Stimulated activated CD4-positive, alpha-beta T cell treated with anti-CD3 and anti-CD28 coated beads, Interleukin-4, amount 100 ng/mL, for 48 hours (primary cell): ENCODE measurements at places on chromosomes 1 and 21.

- no peak for DNase-seq
Observed at GRCh38 chr1:24828887-24829192, 83.6 kb downstream of the CLIC4 start.

DNA sequence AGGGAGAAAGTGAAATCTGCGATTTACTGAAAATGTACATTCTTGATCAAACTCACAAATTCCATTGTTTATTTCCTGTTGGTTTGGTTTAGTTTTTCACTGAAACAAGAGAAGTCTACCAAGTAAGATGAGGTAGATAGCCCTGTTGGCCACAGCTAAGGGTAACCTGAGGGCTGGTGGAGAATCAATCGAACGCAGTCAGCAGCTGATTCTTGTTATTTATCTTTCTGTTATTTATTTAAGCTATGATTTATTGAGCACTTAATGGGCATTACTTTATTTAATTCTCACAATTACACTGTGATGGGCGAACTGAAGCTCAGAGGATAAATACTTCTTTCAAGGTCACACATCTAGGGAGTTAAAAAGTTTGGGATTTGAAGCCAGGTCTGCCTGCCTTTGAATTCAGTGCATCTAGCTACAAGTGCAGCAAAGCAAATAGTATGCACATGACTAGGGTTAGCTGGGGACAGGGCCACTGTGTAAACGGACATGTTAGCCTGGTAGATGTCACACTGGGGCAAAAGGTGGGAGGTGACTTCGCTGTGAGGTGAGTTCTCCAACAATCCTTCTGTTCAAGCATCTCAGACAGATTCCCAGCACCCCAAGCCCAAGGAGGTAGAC is 106.5 kb upstream of the GADD45A start:
- no peak for DNase-seq

DNA sequence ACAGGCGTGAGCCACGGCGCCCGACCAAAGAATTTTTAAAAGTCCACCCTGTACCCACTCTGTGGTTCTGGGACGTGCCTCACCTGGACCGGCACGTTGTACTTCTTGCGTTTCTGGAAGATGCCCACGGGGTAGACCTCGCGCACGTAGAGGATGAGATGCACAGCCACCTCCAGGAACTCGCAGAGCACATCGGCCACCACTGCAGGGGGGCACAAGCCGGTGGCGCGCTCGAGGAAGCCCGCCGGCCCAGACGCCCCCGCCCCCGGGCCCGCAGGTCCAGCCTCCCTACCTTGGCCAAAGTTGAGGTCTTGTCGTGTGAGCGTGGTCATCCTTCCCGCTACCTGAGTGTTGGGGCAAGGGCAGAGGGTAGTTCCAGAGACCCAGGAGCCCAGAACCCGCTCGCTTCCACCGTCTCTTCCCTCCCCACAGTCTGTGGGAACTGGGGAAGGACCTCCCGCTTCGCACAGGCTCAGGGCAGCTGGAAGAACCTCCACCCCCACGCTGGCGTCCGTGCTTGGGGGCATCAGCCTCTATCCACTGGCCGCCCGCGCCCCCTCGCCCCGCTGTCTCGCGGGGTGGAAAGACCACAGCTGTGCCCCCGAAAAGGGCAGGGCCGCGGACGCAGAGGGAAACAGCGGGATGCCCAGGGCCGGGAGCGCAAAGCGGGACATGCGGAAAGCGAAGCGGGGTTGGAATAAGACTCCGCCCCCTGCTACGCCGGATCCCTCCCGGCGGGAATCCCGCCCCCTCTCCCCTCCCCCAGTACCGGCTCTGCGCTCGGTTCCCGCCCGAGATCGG is 478 bp downstream of the MAD2L2 start:
- no peak for DNase-seq

DNA sequence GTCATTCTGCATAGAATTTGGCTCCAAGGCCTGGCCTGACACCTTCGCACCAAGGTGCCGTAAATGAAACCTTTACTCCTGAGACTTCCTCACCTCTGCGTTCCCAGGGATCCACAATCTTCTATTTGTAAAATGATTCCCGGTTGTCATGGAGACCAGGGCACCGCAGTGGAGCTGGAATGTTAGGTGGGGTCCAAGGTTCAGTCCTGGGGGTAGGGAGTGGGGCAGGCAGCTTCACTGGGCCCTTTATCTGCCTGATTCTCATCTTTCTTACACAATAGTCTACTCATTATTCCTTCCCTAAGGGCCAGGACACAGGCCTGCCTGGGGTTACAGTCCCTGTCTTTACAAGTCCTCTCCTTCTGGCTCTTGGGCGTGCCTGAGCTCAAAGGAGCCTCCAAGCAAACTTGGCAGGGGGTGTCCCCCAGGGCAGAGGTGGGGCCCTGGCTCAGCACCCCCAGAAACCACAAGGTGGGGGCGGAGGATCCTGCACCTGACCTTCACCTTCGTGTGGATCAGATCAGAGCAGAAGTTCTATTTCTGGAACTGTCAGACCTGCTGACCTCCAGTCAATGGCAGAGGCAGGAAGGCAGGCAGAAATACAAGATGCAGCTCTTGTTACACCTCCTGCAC is 51.1 kb downstream of the RIPK4 start:
- DNase-seq, result no peak

DNA sequence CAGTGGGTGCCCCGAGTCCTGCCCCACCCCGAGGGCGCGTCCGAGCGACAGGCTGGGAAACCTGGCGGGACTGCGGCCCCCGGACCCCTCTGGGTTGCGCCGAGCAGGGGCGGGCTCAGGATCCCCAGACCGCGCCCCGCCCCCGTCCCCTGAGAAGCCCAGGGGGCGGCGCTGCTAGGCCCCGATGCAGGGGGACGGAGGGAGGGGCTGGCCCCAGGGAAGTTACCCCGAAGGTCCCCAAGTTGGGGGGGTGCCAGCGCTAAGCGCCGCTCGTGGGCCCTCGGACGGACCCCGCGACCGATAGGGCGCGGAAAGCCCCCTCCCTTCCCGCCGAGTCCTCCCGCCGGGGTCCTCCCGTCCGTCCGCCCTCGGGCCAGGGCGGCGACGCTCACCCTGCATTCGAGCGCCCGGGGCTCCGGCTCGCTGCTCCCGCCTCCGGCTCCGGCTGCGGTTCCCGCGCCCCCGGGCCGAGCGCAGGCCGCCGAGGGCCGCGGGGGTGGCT is 414 bp downstream of the GPR153 start:
- DNase-seq, result no peak

DNA sequence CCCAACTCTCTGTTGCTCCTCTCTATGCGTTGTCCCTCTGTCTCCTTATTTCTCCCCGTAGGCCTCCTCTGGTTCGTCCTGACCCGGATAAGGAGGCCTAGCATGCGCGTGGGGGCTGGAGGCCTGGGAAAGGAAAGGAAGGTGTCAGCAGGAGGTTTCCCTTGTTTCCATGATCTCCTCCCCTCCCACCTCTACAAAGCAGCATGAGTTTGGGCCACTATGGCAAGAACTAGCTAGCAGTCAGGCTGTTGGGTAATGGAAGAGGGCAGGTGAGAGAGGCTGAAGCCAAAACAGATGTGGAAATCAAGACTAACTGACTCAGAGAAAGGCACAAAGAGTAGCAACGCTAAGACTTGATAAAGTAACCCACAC is 687 bp upstream of the SEMA6C start:
- DNase-seq, result no peak

- no peak for DNase-seq
Observed at GRCh38 chr1:232477728-232478127, 152.2 kb downstream of the SIPA1L2 start.

GRCh38 chr21:24514081-24514733 is 1093.1 kb downstream of the MRPL39 start:
- DNase-seq, result no peak

DNA sequence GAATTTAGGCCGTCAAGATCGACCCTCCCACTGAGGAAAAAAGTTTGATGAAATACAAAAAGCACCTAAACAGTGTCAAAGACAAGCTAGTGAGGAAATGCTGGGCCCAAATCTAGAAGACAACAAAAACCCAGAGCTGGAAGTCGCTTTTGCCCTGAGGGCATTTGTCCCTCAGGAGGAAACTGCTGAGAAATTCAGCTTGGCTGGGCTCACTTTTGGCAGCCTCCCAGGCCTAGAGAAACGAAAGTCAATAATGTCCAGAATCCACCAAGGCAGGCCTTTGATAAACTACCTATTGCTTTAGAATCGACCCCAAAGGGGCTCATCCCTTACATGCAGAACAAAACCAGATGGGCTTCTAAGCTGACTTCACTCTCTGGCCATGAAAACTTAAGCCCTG is 38.9 kb downstream of the SYT2 start:
- no peak for DNase-seq

- DNase-seq, result no peak
Observed at GRCh38 chr1:185517808-185518419, 200.9 kb upstream of the IVNS1ABP start.

GRCh38 chr1:2468041-2468472 is 8.0 kb upstream of the PLCH2 start:
- DNase-seq, result no peak

GRCh38 chr1:212689196-212689725 is 10.4 kb downstream of the BATF3 start:
- DNase-seq, result no peak

DNA sequence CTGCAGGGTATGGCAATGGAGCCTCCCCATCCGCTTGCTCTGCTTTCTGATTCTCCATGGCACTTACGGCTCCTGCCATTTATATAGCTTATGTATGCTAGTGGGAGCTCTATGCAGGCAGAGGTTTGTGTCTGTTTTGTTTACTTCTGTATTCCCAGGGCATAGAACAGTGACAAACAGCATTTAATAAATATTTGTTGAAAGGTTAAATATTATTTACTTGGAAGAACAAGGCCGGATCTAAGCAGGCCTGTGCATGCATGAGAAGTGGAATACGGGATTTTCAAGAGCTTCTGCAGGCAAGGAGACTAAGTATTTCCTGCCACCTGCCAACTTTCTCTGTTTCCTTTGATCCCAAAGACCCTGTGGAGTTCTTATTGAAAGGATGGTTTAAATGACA is 90.7 kb downstream of the XCL2 start:
- no peak for DNase-seq

DNA sequence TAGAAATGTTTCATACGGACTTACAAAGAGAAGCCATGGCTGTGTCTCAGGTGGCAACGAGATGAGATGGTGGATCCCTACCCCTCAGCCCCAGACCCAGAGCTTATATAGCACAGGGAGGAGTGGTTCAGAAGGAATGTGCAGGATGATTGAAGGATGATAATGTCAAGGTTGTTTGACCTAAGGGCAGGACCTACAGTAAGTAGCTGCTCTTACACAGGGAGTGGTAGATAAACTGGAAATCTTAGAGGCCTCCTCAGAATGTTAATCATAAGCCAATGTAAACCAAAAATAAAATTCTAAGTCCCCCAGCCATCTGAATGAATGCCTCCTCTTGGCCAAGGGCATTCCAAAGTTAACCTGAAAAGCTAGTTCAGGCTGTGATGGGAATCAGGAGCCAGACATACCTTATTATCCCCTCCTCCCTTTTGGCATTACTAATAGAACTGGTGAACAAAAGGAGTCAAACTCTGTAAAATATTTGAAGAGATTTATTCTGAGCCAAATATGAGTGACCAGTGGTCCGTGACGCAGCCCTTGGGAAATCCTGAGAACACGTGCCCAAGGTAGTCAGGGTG is 45.8 kb upstream of the PDE9A start:
- no peak for DNase-seq

DNA sequence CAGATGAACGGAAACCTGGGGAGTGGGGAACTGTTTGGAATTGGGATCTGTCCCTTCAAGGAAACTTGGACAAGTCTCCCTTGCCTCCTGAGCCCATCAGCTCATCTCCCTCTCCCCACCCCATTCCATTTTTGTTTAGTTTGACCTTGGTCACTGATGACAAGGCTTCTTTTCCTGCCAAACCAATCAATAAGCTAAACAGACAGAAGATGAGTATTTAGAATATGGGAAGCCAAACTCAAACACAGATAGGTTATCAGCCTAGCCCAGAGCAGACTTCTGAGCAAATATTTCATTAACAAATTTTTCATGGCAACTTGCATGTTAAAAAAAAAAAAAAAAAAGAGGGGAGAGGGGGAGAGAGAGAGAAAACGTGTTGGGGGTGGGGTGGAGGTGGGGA is 337.2 kb upstream of the PROX1 start:
- no peak for DNase-seq

- no peak for DNase-seq
Observed at GRCh38 chr1:14733048-14733778, 134.7 kb downstream of the KAZN start.
